Right renal pelvis (tissue), 4 donors: ENCODE measurements at places on chromosomes 2 and 18. TPM values are rescaled to one million over a fixed set of nuclear protein-coding genes. Genes with fewer than 3 reads are reported as not detected.

The FECH gene
- 43.3 TPM for polyA plus RNA-seq

GRCh38 chr2:45843136-45843535 lies 191.7 kb downstream of the PRKCE start:
- no peak for DNase-seq

The C2orf66 gene
- not detected for polyA plus RNA-seq

The BOLL gene
- not detected for polyA plus RNA-seq

DNA sequence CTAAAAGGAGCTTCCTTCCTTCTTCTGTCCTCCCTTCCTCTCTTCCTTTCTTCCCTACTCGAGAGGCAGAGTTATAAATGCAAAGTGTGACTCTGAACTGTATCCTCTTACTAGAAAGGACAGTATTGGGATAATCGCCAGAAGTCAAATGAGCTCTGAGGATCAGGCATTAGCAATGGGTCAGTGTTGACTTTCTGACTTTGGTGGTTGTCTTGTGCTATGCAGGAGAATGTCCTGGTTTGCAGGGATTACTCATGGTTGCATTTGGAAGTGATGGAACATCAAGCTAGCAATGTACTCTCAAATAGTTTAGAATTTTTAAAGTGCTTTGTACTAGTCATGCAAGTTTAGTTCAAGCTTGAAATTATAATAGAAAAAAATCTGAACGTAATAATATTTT lies 115.6 kb downstream of the TXNL1 start:
- DNase-seq = no peak
